ENCODE measurements at places on chromosomes 13 and 19. TPM values are rescaled to one million over a fixed set of nuclear protein-coding genes. Genes with fewer than 3 reads are reported as not detected.

- no peak for DNase-seq
Observed at GRCh38 chr13:80083081-80083852, 257.7 kb downstream of the SPRY2 start.

- no peak for DNase-seq
Observed at GRCh38 chr19:54536956-54537355, 34.3 kb downstream of the LAIR2 start.

GRCh38 chr13:20546556-20546955 is 20.4 kb upstream of the IFT88 start:
- no peak for DNase-seq

- no peak for DNase-seq
Observed at GRCh38 chr13:50453188-50453587, 390.3 kb downstream of the DLEU7 start.

DNA sequence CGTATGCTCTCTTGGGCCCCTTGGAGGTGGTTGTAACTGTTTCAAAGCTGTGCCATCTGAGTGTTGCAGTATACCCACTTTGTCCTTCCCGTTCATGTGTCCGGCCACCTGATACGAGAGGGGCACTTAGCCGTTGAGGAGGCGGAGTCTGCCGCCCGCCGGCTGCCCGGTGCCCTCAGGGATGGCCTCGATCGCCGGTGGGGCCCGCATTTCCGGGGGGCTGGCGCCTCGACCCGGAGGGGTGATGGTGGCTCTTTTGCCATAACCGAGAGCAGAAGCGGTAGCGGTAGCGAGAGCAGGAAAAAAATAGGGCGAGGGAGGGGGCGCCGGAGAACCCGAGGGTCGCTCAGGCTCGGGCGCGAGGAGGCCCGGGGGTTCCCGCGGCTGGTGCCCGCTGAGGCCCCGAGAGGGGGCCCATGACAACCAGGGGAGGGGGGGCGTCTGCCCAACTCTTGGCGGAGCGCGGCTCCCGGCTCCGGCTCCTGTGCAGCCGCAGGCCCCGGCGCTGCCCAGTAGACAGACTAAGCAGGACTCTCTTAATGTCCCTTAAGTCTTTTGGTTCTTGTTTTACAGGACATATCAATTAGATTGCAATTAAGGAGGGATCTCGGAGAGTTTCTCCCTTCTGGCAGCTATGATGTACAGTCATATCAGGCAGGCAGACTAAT is 342.7 kb upstream of the SGCG start:
- DNase-seq = no peak

DNA sequence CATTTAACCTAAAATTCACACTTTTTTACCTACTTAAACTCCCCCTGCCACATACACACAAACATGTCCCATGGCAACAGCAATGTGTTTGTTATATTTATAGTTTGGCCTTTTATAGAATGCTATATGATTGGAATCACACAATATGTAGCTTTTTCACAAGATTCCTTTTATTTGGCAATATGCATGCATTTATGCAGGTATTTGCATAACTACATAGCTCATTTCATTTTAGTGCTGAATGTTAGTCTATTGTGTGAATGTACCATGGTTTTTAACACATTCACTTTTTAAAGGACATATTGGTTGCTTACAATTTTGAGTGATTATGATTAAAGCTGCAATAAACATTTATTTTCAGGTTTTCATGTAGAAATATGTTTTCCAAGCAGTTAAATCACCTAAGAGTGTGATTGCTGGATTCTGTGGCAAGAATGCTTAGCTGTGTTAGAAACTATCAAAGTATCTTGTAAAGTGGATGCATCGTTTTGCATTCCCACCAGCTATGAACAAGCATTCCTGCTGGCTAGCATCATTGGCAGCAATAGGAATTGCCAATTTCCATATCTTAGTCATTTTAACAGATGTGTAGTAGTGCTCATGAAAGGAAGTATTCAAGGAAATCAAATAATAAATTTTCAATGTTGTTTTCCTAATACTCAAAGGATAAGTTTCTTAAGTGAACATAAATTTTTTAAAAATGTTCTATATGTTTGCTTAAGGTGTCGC is 557.0 kb downstream of the SLITRK1 start:
- no peak for DNase-seq

DNA sequence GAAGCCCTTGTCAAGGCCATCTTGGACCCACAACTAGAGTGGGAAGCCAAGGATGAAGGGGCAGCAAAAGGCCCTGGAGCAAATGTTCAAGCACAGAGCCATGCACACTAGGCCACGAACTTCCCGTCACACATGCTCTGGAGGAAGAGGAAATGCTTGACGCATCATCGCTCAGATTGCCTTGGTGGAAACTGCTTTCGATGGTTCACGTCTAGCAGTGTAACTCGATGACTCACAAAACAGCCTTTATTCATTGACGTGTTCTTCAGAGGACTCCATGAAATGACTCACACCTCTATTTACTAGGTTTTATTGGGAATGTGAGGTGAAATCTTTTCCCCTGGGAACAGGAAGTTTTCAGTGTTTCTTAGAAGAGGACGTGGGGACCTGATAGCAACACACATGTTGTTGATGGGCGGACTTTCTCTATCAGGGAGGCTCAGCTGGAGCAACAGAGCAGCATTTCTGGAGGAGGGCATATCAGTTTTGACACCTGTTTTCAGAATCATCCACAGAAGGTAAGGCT is 79.8 kb upstream of the FLT1 start:
- peak; percentile 80 for DNase-seq

The EFNA2 gene
- not detected for total RNA-seq

The SYCN gene
- total RNA-seq = not detected

The REEP6 gene
- 3.3 TPM for total RNA-seq

The ICAM5 gene
- 0.67 TPM for total RNA-seq

The SLC6A16 gene
- 0.67 TPM for total RNA-seq

Data from cardiac septum (tissue), 1 donor.